T follicular helper cell (primary cell): ENCODE measurements at places on chromosomes 7 and 10.
A peak's percentile ranks its signal among the peaks of the same experiment; 100 is the strongest.

DNA sequence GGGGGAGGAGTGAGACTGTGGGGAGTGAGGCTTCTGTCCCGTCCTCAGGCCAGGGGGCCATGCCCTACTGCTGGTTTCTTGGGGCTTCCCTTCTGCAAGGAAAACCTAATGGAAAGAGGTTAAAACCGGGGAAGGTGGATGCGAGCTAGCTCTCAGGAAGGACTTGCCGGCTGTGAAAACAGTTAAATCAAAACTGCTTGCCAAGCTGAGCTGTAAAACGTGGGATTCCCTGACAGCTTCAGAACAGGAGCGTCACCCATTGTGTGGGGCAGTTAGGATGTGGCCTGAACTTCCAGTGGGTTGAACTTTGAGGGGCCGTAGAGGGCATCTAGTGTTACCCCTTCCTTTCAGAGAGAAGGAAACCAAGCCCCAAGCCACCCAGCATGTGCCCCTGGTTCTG, 13.1 kb downstream of the TSPAN15 start:
- no peak for DNase-seq

GRCh38 chr7:35495377-35495776, 199.6 kb downstream of the HERPUD2 start:
- DNase-seq: no peak

DNA sequence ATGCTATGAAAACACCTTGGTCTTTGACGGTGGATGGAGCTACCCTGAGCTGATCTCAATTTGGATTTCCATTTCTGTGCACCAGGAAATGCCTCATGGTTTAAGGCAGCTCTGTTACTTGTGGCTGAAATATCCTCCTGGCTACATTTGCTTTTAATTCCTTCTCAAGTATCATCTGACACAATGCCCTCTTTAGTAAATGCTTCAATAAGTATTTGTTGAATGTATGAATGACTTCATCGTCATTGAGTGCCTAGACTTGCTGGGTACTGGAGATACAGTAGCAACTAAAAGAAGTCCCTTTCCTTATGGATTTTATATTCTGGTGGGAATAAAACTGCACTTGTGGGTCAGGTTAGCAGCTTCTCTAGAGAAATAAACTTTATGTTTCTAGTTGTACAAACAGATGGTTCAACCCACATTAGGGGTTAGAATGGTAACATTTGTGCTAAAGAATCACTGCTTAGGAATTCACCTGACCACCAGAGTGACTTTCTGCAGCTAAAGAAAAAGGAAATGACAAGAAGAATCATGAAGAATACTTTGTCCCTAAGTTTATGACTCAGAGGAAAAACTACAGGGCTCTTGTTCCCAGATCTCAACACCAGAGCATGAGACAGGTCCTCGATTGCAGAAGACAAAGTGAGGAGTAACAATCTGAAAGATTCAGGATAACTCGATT, 21.8 kb upstream of the SMNDC1 start:
- DNase-seq: no peak

DNA sequence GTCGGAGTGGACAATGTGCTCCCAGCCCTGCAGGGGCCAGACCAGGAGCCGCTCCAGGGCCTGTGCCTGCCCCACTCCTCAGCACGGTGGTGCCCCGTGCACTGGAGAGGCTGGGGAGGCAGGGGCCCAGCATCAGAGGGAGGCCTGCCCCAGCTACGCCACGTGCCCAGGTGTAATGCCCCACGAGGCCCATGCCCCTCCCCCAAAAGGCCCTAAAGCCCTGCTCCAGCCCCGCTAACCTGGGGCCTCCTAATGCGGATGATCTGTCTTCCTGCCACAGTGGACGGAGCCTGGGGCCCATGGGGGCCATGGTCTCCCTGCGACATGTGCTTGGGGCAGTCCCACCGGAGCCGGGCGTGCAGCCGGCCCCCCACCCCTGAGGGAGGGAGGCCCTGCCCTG, 23.7 kb upstream of the ZNF862 start:
- no peak for DNase-seq

DNA sequence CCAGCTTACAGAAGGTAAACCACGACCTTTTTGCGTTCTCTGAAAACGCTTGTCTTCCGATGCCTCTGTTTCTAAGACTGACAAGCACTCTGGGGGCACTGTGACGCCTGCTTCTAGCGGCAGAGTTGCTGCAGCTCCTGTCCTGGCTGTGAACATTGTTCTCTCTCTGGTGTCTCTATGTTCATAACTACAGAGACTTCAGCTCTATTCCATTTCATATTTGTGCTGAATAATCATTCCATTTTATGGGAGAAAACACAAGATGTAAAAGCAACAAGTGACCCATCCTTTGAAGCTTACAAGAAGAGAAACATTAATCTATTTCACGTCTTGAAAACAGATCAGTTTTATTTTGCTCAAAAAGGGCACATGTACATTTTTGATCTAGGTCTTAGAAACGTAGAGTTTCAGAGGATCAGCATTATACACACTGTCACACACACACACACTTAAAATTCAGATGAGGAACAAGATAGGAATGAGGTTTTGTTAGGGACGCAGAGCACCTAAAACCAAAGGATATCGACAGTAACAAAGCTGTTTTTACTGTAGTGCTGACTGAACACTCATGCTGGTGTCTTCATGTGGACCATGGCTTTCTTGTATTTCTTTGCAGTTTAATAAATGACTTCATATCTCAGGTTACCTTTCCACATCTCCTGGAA, 3.0 kb downstream of the IKZF1 start:
- peak; percentile 57 for DNase-seq

- DNase-seq: peak; percentile 62
These were observed 15.4 kb downstream of the SEC24C start for GRCh38 chr10:73759512-73760115.

- no peak for DNase-seq
These were observed 203.9 kb upstream of the PLPP4 start for GRCh38 chr10:120253131-120253530.
